ENCODE measurements at places on chromosomes 7 and 10.

DNA sequence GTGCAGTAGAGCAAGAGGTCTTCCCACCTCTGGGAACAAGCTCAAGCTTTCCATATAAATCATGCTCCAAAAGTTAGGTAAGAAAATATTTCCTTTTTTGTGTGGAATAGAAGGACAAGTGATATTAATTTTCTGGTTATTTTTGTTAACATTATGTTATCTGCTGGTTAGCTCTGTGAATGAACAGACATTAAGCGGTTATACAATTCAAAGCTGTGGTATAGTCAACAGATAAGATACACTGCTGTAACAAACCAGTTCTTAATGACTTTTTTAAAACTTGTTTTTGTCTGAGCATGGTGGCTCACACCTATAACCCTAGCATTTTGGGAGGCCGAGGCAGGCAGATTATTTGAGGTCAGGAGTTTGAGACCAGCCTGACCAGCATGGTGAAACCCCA, 43.0 kb upstream of the PRKAR2B start:
- DNase-seq, result no peak

DNA sequence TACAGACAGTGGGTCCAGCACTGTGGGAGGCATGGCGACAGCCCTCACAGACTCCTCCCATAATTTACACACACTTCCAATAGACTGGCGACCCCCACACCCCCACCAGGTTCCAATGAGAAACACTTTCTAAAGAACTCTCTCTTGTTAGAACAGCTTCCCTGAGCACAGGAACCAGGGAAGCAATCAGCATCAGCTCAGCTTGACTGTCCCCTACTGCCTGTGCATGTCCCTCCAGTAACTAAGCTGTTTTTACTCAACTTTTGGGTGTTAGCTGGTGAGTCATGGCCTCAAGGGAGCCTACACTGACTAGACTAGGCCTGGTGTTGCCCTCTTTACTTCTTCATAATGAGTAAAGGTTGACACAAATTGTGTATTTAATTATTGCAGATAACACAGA, 32.6 kb upstream of the HERPUD2 start:
- DNase-seq, result no peak

DNA sequence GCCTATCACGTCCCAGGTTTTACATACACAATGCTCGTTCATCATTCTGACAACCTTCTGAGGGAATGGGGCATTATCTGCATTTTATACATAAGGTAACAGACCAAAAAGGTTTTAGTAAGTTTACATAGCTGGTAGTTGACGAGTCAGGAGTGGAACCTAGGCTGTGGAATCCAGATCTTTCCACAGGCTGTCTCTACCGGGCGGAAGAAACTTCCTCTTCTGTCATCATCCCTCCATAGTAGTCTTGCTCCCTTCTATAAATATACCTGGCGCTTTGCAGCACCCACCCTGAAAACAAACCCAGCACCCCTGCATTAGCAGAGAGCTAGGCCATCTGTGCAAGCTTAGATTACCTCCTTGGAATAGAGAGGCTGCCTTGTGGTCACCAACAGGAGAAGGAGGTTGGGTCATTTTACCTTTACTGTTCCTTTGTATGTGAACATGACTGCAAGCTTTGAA, 1.3 kb downstream of the TSPAN13 start:
- no peak for DNase-seq

DNA sequence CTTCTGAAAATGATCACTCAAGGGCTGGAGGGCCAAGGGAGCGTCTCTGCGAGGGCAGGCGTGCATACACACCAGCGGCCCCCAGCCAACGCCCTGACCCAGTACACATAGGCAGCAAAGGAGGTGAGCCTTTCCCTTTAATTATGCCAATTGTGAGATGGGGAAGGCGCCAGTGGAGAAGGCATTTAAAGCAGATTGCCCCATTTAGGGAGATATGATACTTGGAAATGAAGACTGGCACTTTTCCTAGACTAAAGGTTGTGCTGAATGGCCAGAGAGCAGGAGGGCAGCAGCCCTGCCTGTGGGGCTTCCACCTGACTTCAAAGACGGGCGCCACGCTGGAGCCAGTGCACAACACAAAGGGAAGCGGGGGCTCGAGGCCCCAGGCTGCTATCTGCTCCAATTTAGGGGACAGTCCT, 24.1 kb downstream of the HIPK2 start:
- no peak for DNase-seq

DNA sequence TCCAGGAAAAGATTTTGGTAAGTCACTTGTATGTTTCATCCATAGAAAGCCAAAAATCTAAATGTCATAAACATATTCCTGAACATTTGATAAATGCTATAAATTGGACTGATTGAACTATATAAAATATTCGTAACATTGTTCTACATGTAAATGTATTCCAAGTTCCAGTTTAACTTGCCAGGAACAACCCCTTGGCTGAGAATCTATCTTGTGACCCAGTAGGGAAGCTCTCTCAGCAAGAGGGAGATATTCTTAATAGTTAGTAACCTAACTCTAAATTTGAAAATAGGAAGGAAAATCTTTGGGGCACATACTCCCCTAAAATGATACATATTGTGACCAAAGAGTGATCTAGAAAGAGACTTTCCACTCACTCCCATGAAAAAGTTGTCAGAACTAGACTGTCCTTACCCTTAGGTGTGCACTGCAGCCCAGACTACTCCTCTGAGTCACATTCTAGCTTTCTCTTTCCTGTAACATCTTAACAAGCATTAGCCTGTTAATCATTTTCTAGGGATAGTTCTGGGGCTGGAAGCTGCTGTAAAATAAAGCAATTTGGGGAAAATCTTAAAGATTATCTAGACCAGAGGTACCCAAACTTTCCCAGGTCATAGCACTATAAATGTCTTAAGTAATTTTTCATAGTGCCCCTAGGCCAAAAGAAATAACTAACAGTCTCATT, 73.7 kb upstream of the SKAP2 start:
- no peak for DNase-seq

DNA sequence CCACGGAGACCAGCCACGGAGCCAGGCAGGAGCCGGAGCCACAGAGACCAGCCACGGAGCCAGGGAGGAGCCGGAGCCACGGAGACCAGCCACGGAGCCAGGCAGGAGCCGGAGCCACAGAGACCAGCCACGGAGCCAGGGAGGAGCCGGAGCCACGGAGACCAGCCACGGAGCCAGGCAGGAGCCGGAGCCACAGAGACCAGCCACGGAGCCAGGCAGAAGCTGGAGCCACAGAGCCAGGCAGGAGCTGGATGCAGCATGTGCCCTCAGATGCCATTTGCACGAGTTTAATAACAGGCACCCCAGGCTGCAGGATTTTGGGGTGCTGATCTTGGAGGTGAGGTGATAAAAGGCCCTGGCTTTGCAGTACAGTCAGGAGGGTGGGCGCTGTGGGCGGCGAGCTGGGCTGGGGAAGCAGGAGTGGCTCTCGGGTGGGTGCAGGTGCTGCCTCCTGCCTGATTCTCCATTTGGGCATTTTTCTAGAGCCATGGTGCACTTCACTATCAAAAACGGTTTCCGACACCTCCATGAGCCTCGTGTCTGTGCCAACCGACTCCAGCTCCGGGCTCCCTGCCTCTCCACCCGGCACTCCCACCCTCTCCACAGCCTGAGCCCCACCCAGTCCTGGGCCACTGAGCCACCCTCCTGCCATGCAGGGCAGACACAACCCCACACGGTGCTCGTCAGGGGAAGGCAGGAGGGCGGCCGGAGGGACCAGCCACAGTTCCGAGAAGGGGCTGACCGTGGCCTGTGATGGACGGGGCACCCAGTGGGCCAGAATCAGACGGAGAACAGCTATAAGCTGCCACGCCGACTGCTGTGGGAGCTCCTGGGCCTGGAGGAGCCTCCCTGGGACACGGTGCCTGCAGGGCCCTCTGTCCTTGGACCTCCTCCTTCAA, 40.8 kb upstream of the NKX6-2 start:
- DNase-seq, result no peak

- no peak for DNase-seq
Measured at GRCh38 chr7:133095119-133095671, 13.3 kb upstream of the CHCHD3 start.

DNA sequence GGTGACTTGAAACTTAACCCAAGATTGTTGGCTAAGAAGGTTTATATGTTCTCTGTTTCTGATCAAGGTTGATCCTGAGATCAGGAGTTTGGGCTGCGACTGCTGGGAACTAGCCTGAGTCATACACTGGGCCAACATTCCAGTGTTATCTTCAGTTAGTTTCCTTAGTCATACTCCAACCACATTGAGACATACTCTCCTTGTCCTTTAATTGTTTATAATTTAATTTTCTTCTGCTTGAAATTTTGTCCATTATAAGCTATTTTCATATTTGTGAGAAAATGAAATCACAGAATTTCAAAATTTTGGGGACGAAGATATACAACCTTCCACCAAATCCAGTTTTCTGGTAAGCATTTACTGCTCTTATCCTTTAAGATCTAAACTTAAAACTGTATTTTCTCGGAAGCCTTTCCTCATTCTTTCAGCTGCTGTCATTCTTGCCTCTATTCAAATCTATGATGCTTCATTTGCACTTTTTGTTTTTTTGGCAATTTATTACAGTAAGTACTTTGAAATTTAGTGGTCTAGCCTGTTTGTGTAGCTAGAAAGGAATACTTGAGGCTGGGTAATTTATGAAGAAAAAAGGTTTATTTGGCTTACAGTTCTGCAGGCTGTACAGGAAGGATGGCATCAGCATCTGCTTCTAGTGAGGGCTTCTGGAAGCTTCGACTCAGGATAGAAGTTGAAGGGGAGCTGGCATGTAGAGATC, 63.4 kb upstream of the POT1 start:
- DNase-seq, result no peak

DNA sequence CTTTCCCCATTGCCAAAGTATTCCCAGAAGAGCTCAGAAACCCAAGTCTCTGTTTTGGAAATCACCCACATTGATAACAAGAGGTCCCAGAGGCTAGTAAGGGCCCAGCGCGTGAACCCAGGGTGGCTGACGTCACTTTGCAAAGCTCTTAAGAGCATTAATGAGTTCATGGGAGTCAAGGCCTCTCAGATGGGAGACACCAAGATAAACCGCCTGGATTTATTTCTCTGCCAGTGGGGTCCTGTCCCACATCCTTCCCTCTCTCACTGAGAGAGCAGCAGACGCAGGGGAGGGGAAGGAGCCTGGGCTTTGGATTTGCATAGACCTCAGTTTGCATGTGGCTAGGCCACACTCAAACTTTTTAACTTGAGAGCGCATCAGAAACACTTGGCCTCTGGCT, 184.8 kb upstream of the PDE1C start:
- no peak for DNase-seq

DNA sequence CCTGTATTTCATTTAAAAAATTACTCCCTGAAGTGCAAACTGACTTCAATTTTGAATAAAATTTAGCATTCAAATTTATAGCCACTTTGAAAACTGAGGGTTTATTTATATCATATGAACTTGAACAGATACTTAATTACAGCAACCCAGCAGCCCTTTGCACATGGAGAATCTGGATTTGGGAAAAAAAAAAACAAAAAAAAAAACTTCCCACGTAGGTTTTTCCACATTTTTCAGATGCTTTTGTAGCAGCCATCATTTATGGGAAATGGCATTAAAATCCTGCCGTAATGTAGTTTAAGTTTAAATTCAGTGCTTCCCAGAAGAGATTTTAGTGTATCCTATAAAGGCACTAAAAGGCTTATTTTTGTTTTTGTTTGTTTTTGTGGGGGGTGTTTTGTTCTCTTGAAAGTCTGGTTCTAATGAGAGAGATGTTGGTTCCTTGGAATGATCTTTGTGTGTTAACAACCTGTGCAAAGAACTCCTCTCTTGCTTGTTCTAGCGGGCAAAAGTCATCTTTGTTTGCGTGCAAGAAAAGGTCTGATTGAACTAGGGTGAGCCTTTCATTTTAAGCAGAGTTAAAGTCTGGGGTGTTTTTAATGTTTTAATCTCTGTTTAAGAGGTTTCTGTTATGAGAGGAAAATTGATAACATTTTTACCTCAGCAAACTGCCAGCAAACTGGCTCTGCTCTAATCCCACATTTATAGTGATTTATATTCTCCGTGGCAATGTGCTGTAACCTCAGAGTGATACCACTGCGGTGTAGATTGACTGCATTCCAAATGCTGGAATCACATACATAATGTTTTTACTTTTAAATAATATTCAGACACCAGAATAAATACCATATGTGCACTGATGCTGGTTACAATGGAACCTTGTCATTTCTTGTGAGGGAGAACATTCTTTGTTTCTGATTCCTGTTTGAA, 105.5 kb downstream of the WNT2 start:
- DNase-seq, result no peak

DNA sequence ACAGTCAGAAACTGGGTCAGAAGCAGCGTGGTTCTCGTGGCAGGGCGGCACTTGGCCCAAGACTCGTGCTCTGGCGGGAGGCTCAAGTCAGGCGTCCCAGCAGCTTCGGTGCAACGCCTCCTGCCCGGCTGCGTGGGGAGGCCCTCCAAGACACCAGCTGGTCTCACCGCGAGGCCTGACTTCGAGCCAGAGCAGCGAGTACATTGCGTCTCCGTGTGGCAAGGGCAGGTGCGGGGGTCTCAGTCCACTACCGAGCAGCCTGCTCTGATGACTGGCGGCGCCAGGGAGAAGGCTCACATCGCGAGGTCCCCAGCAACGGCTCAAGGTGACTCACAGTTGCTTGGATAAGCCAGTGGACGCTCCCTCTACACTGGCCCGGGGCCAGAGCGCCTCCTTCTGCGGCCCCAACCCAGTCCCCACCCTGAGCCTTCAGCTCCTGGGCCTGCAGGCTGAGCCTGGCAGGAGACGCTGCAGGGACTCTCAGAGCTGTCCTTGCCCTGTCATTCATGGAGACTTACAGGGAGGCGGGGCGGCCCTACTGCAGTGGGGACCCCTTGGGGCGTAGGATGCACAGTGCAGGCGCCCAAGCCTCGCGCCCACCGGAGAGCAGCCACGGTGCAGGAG, 41.9 kb upstream of the PRKAR1B start:
- DNase-seq, result no peak

- no peak for DNase-seq
Measured at GRCh38 chr7:143376396-143376795, 4.7 kb upstream of the ZYX start.

- DNase-seq, result peak; percentile 56
Measured at GRCh38 chr10:21138769-21139340, 241.7 kb upstream of the NEBL start.

DNA sequence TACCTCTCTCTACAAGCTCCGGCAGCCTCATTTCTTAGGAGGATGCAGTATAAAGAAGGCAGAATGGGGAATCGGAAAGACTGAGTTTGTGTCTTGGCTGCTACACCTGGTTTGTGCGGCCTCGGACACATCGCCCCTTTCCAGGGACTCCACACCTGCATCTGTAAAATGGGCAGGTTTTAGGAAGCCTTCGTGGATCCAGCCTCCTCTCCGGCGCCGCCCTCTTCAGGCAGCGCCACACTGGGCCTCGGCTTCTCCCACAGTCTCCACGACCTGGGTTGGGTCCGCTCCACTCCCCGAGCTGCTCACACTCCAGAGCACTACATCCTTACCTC, 341 bp downstream of the GOT1 start:
- DNase-seq, result no peak

- DNase-seq, result peak; percentile 7
Measured at GRCh38 chr7:158353606-158354570, 233.7 kb downstream of the PTPRN2 start.

DNA sequence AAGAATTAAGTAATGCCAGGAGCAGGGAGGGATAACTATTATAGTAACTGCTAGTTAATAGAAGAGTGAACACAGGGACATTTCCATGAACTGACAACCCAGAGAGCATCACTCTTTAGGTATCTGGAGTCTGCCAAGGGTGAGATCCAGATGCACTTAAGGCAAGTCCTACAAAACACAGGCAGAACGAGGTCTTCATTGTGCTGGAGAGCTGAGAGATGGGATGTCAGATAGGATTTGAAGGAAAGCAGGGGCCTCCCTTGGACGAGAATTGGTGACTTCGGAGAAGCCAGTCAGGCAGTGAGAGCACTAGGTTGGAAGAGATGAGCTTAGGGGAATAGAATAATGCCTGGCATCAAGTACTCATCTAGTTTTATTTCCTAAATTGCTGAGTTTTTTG, 684.5 kb downstream of the GATA3 start:
- DNase-seq, result no peak
